ENCODE measurements at places on chromosomes 13 and 19.

DNA sequence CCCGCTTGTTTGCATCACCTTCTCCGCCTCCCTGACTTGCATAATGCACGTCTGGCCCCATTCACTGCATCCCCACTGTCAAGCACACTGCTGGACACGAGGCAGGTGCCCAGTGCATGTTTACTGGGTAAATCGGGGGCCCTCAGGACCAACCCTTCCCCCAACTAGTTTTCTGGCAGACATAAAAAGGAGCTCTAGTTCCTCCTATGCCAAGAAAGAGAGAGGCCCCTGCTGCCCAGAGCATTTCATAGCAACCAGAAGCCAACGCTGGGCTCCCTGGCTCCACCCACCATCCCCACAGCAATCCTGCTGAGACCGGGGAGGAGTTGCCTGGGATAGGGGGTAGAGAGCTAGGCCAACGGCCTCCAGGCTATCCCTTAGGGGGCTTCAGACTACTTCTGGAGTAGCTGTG, 23.2 kb downstream of the ANKRD27 start:
- DNase-seq, result no peak

DNA sequence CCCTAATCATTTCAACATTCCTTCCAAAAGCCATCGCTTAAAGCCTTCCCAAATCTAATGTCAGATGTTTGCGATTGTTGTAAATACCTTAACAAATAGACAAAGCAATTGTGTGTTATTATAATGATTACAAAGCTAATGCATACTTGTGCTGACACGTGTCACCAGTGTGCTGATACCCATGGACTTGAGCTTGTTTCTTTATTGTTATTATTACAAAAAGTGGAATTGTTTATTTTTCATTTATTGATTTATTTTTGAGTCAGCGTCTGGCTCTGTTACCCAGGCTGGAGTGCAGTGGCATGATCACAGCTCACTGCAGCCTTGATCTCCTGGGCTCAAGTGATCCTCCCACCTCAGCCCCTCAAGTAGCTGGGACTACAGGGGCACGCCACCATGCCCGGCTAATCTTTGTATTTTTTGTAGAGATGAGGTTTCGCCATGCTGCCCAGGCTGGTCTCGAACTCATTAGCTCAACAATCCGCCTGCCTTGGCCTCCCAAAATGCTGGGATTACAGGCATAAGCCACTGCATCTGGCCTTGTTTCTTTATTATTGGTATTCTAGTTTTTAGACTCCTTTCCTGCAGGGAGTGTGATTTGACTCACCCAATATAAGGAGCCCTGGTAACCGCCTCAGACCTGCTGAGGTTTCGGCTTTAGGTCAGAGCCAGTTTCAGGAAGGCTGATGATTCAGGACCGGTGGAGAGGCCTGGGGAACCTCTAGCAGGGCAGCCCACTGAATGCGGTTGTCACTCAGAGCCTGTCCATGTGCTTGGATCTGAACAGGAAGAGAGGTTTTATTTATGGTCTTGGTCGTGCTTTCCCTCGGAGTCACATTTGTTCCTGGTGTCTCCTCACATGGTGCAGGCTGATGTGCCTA, 2.1 kb upstream of the FBXO17 start:
- DNase-seq, result no peak

DNA sequence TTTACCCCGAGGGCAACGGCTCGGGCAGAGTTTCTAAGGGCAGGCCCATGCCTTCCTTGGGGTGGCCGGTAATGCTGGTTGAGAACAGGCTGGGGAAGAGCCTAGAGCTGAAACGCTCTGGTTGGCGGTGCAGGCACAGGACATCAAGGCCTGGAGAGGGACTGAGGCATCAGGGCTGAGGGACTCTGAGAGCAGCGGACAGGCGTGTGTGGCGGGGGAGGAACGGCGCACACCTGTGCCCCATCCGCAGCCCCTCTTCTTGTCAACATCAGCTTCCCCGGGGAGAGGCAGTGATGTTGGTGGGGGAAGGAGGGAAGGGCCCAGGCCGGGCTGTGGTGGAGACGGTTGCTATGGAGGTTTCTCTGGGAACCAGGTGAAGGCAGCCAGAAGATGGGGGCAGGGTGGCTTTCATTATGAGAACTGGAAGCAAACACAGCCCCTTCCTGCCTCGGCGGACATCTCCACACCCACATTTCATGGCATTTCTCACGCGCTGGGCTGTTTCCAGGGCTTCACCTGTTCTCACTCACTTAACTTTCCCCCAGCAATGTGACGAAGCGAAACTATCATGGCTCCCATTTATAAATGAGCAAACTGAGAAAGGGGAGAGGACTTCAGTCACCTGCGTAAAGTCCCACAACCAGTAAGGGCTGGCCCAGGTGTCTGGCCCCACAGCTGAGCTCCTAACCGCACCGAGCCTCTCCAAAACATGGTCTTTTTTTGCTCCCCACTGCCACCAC, 8.2 kb upstream of the ATF5 start:
- no peak for DNase-seq

DNA sequence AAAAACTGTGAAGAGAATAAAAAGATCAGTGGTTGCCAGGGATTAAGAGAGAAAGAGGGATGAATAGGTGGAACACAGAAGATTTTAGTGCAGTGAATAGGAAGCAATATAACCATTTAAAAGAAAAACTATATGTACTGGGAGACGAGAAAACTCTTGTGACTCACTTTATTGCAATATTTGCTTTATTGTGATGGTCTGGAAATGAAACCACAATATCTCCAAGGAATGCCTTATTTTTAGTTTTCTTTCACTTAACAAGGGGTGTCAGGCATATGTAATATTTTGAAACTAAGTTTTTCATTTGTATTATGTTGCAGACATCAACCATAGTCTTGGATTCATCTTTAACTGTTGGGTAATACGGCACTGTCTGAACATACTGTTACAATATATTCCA, 1308.2 kb downstream of the PCDH9 start:
- DNase-seq, result peak; percentile 30

- no peak for DNase-seq
Measured at GRCh38 chr19:50430888-50431342, 1.8 kb upstream of the MYBPC2 start.

Measured in fibroblast of skin of left quadriceps (primary cell).